ENCODE measurements at places on chromosomes 6 and 20.

- DNase-seq = no peak
These were observed 457.9 kb downstream of the TBC1D32 start for GRCh38 chr6:120876424-120876823.

DNA sequence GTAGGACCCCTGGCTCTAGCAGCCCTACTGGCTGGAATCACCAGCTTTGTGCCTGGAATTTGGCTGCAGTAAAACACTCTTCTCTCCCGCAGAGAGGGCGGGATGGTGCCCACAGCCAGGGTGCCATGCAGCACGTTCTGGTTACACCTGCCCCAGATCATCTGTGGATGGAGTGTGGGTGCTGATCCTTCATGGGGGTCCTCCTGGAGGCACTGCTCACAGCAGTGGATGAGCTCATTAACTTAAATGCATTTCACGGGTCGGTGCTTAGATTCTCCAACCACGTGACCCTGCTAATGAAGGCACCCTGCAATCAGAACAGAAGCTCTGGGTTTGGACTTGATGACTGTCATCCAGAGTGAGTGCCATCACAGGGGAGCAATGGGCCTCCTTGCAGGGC is 138.6 kb upstream of the AFDN start:
- DNase-seq = no peak

GRCh38 chr6:31128093-31128676 is 7.9 kb upstream of the CDSN start:
- peak; percentile 43 for DNase-seq

- no peak for DNase-seq
These were observed 82.5 kb downstream of the ARID1B start for GRCh38 chr6:156859686-156860085.

- no peak for DNase-seq
These were observed 5.5 kb downstream of the ZBTB46 start for GRCh38 chr20:63825331-63826118.

- no peak for DNase-seq
These were observed 20.4 kb downstream of the PAX1 start for GRCh38 chr20:21725892-21726291.

DNA sequence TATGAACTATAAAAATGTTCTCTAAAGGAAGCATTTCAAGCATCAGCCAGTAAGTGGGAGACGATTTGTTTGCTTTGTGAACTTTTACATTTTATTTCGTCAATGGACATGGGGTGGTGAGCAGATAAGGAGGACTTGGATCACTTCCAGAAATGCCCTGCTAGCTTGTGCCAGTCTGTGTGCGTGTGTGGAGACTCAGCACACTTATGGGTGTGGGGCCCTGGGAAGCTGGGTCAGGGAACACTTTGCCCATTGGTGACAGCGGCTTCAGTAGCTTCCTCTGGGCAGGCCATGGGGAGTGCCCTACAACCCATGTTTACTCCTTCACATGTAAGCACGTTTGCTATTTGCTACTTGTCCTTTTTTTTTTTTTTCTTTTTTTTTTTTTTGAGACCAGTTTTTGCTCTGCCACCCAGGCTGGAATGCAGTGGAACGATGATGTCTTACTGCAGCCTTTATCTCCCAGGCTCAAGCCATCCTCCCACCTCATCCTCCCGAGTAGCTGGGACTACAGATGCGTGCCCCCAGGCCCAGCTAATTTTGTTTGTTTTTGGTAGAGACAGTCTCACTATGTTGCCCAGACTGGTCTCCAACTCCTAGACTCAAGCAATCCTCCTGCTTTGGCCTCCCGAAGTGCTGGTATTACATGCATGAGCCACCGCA is 24.2 kb downstream of the PRDM1 start:
- DNase-seq = no peak

GRCh38 chr20:52270696-52271095 is 79.1 kb upstream of the ZFP64 start:
- DNase-seq = no peak

GRCh38 chr6:155274106-155274505 is 10.3 kb downstream of the CLDN20 start:
- no peak for DNase-seq
